Activated naive CD8-positive, alpha-beta T cell treated with anti-CD3 and anti-CD28 coated beads for 36 hours (primary cell): ENCODE measurements at places on chromosomes 1 and 21. TPM values are rescaled to one million over a fixed set of nuclear protein-coding genes. Genes with fewer than 3 reads are reported as not detected.

The LRRC8B gene
- 22.3 TPM for total RNA-seq

- DNase-seq, result no peak
Observed at GRCh38 chr1:200372885-200373181, 37.0 kb downstream of the ZNF281 start.

DNA sequence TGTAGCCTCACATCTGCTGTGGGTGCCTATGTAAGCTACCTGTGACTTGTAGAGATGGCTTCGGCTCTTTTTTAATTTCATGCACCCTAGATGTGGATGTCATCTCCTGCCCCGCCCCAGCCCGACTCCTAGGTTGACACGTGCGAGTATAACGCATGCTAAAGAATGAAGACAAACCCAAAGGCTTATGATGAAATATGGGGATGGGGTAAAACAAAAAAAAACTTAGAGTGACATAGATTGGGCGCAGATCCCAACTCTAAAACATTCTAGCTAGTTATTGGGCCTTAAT lies 613 bp upstream of the ERO1B start:
- DNase-seq, result peak; percentile 25

The FCRL2 gene
- 0.26 TPM for total RNA-seq

- DNase-seq, result no peak
Observed at GRCh38 chr1:108570128-108570527, 10.2 kb downstream of the EEIG2 start.

DNA sequence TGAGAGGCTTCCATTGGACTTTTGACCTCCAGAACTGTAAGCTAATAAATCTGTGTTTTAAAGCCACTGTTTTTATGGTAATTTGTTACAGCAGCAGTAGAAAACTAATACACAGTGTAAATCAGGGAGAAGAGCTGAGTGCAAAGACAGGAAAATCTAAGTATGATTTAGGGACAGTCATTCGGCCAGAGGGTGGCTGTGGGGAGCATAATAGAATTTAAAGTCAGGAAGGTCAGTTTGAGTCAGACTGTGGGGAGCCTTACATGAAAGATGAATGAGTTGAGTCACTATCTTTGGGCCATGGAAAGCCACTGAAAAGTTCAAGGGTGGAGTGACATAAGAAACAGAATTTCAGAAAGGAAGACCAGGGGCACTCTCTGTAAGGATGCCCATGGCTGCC lies 52.4 kb upstream of the SSX2IP start:
- DNase-seq, result no peak

GRCh38 chr1:10510520-10511493 lies 36.1 kb downstream of the PEX14 start:
- DNase-seq, result peak; percentile 86

DNA sequence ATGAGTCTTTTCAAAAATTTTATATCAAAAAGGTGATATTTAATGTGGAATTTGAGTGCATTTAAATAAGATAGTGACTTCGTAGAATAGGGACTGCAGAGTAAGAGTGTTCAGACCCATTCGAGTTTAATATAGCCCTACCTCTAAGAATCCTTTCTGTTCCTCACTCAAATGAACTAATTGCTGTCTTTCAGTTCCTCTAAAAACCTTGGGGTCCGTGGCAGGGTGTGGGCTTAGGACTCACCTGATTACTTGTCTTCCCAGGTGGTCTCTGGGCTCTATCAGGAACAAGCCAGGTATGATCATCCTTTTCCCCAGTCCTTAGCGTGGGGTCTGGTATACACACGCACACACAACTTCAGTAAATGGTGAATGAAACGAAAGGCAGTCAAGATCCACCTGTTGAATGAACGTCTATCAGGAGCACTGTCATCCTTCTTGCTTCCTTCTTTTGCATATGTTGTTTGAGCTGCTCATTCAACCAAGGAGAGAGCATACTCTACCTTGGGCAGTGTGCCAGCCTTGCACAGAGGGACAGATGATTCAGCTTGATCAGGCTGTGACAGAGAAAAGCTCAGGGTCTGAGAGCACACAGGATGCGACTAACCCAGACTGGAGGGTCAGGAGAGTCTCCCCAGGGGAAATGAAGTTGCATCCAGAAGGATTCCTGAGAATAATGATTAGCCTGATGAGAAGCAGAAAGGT lies 1.2 kb upstream of the RNF11 start:
- peak; percentile 43 for DNase-seq

DNA sequence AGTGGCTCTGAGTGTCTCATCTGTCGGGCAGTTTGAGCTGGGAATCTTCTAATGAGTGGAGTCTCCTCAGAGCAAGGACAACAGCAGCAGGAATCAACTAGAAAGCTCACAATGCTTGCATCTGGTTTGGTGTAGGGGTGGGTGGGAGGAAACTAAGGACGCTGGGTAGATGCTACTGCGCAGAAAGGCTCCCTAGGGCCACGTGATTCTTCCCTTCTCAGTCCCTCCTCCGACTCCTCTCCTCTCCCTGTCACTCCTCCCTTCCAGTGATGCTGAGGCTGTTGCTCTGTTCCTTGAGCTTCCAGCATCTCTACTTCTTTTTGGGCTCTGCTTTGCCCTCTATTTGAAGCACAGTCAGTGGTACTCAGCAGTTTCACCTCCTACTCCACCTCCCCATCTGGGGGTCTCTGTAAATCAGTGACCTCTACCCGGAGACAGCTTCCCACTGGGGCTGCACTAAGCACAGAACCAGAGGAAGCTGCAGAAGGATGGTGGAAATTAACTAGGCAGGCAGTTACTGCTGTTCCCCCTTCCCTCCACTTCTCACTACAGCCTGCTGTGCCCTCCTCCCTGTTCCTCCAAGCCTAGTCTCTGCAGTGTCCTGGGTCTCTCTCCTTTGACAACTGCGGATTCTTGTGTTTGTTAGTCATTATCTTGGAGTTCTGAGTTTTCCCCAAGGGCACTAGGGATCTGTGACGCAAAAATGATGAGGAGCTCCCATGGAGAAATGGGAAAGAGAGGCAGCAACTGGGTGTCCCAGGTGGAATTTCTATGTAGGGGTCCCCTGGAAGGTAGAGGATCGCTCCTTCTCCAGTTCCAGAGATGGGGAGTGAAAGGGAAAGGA lies 5.8 kb downstream of the LINGO4 start:
- no peak for DNase-seq

DNA sequence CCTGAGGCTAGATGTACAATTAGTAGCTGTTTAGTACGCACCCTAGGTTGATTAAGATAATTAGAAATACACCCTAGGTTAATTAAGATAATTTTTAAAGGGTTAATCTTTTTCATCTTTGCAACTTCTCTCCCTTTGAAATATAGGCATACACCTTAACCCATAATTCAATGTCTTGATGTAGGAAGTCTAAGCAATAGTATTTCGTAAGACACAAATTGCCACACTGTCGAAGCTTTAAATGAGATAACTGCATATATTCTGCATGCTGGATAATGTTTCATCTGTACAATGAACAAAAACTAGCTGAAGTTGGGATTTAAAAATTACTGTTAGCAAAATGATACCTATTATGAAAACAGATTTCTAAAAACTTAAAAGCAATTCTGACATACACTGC lies 122.9 kb downstream of the EVI5 start:
- DNase-seq, result no peak

DNA sequence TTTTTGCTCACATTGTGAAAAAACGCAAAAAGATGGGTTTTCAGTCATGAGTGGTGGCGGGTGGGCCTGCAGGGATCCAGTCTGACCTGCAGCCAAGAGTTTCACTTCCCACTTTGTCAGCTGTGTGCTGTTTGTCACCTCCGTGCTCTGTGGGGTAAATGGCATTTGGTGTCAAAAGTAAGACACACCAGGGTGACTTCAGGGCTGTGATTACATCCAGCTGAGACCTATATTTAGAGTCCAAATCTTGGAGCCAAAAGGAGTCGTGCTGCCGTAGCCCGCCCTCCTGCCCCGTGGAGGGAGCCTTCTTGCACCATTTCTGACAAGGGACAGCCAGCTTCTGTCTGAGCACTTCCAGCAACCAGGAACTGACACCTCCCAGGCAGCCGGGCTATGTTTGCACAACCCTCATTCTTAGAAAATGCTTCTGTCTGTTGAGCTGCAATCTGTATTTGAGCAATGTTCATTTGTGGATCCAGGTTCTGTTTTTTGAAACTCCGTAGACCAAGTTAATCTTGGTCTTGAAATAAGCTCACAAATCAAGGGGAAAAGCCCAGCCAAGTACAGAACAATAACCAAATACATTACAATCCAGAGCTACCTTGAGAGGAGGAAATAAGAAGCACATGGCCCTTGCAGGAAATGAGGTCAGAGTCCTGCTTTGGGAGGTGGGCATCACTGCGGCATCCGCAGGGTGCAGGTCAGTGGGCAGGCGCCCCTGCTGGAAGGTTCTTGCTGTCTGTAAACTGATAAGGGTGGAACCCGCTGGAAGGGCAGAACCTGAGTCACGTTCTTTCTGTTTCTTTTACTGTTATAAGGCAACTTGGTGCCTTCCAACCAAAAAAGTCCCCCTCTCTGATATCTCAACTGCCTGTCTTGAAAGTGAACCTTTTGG lies 14.4 kb downstream of the ABCG1 start:
- peak; percentile 85 for DNase-seq

- no peak for DNase-seq
Observed at GRCh38 chr1:183069562-183070216, 46.5 kb downstream of the LAMC1 start.

DNA sequence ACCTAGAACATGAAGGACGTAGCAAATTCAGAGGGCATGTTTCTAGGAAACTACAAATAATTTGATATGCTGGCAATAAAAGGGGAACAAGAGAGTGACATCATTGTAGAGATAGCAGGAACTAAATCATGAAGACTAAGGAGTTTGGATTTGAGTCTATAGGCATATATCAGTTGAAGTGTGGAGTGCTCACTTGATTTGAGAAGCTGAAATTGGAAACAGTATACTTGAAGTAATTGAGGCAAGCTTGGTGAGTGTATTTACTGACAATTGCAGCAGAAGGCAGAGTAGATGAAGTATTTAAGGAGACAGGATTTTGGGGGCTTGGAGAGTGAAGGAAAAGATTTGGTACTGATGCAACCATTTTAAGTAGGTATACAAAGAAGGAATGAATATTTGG lies 6.4 kb upstream of the TMCO2 start:
- no peak for DNase-seq
